Cardiac muscle cell (in vitro differentiated cells and primary cell): ENCODE measurements at places on chromosomes 4 and X. TPM values are rescaled to one million over a fixed set of nuclear protein-coding genes. Genes with fewer than 3 reads are reported as not detected.

DNA sequence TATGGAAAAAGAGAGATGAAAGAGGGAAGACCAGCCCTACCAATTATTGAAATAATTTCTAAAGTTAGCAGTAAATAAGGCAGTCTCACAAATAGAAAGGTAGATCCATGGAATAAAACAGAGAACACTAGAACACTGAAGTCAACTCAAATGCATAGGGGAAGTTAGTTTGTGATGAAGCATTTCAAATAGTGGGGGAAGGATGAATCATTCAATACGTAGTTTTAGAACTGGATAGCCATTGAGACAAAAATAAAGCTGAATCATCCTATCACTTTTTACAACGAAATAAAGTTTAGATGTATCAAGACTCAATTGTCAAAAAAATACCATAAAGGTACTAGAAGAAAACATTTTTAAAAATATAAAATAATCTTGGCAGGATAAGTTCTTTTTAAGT is 143.2 kb upstream of the DGKK start:
- no peaks in the 10 kb centered on the region for H3K27me3 ChIP-seq
- no peaks in the 10 kb centered on the region for H3K4me1 ChIP-seq
- no peaks in the 10 kb centered on the region for H3K36me3 ChIP-seq
- H3K27ac ChIP-seq, result no peak overlapping the region

DNA sequence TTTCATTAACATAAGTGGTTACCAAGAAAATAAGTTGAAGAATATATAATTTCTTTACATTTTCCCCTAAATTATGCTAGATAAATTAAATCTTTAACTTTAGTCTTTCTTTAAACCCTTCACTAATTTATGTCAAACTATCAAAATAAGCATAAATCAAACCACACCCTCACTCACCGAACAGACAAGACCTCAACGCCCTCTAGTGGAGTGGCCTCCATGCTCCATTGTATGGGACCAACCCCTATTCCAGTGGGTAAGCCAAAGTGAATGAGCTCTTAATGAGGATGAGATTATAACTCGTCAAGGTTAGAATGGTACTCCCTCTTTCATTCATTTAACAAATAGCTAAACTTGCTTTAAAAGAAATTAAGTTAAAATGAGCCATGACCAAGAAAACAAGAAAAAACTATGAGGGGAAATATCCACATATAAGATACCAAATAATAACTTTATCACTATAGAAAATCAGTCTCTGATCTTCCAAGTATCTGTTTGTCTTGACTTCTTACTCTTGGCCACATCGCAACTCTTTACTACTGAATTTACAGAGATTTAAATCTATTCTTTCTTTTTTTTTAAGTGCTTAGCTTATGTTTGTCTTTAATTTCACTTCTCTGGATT is 15.6 kb upstream of the BBS12 start:
- no peak overlapping the region for H3K4me3 ChIP-seq
- H3K36me3 ChIP-seq, result no peaks in the 10 kb centered on the region
- peaks cover 10% of the 10 kb centered on the region for H3K4me1 ChIP-seq
- no peaks in the 10 kb centered on the region for H3K27me3 ChIP-seq
- no peak overlapping the region for H3K27ac ChIP-seq
- DNase-seq, result peak; percentile 79

DNA sequence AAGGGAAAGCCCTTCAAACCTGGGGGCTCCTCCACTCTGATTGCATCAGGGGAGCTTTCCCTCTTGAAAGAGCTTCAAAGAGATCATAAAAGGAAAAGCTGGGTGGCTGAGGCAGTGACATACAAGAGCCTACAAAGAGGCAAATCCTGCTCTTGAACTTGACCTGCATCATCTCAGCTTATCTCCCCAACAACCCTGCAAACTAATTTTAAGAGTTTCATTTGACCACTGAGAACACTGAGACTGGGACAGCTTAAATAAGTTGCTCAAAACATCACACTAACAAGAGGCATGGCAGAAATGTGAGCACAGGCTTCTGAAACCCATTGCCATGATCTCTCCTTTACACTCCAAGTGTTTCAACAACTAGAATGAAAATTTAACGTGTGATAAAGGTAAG is 101.6 kb upstream of the PPARGC1A start:
- H3K27ac ChIP-seq, result no peak overlapping the region
- peaks cover 13% of the 10 kb centered on the region for H3K4me1 ChIP-seq
- no peaks in the 10 kb centered on the region for H3K27me3 ChIP-seq
- no peak overlapping the region for H3K4me3 ChIP-seq
- no peaks in the 10 kb centered on the region for H3K36me3 ChIP-seq
- peak; percentile 66 for DNase-seq

GRCh38 chr4:184958923-184959210 is 59.4 kb upstream of the HELT start:
- no peaks in the 10 kb centered on the region for H3K36me3 ChIP-seq
- no peak for DNase-seq
- no peaks in the 10 kb centered on the region for H3K4me1 ChIP-seq
- no peak overlapping the region for H3K27ac ChIP-seq

DNA sequence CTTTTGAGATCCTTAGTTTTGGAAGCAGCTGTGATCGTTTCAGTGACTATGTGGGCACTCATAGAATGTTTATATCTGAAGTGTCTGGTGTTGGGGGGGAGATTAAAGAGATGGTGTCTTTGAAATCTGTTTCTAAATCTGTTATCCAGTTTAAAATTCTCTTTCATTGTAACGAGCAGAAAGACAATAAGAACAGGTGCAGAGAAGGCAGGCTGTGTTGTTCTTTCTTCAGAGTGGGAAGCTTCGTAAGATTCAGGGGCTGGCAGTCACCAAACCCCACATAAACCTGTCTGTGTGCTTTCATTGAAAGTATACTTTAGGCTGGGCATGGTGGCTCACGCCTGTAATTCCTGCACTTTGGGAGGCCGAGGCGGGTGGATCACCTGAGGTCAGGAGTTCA is 16.3 kb upstream of the DHRSX start:
- no peak for DNase-seq
- H3K4me3 ChIP-seq, result no peak overlapping the region
- H3K4me1 ChIP-seq, result no peaks in the 10 kb centered on the region
- H3K27me3 ChIP-seq, result no peaks in the 10 kb centered on the region
- H3K27ac ChIP-seq, result no peak overlapping the region

DNA sequence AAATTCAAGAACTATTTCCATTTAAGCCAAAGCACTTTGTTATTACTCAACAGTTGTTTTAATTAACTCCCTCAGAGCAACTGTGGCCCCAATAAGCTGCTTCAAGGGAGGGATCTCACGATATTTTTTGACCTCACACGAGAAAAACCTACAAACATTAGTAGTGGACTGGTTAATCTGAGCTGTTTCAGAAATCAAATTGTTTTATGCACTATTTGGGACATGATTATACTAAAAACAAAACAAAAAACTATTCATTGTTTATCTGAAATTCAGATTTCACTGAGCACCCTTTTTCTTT is 74.3 kb downstream of the DCHS2 start:
- H3K27me3 ChIP-seq, result peaks cover 26% of the 10 kb centered on the region
- DNase-seq, result no peak
- H3K27ac ChIP-seq, result no peak overlapping the region
- H3K4me1 ChIP-seq, result peaks cover 4% of the 10 kb centered on the region

Gene AFP
- 9.1 TPM in 1 of 2 replicates, not detected in the other for polyA plus RNA-seq

Gene PNMA6A
- 2.9 and 6.9 TPM in 2 replicates for polyA plus RNA-seq

Gene CNGA1
- polyA plus RNA-seq, result 0.54 and 2.2 TPM in 2 replicates

Gene ITM2A
- 20.8 and 24.1 TPM in 2 replicates for polyA plus RNA-seq
